ENCODE measurements at places on chromosomes 7 and 10. TPM values are rescaled to one million over a fixed set of nuclear protein-coding genes. Genes with fewer than 3 reads are reported as not detected.

The CXCL12 gene
- total RNA-seq, result 88.0 TPM

The ITGA8 gene
- 4.6 TPM for total RNA-seq

The STX1A gene
- total RNA-seq, result 7.1 TPM

The CALHM3 gene
- total RNA-seq, result not detected

The ZMIZ2 gene
- total RNA-seq, result 57.7 TPM

The MOSPD3 gene
- total RNA-seq, result 22.7 TPM

The OR2A5 gene
- total RNA-seq, result not detected

The TMEM213 gene
- not detected for total RNA-seq

The DPYSL4 gene
- 0.54 TPM for total RNA-seq

The C10orf67 gene
- total RNA-seq, result 0.98 TPM

The NACAD gene
- 0.54 TPM for total RNA-seq

The HOXA11 gene
- not detected for total RNA-seq

The GTPBP10 gene
- total RNA-seq, result 41.4 TPM

Measured in thyroid gland (tissue), 4 donors.